Substantia nigra (tissue), 51 donors: ENCODE measurements at places on chromosomes 1 and 21.

GRCh38 chr1:69728206-69728605 lies 160.5 kb downstream of the LRRC7 start:
- no peak for DNase-seq

DNA sequence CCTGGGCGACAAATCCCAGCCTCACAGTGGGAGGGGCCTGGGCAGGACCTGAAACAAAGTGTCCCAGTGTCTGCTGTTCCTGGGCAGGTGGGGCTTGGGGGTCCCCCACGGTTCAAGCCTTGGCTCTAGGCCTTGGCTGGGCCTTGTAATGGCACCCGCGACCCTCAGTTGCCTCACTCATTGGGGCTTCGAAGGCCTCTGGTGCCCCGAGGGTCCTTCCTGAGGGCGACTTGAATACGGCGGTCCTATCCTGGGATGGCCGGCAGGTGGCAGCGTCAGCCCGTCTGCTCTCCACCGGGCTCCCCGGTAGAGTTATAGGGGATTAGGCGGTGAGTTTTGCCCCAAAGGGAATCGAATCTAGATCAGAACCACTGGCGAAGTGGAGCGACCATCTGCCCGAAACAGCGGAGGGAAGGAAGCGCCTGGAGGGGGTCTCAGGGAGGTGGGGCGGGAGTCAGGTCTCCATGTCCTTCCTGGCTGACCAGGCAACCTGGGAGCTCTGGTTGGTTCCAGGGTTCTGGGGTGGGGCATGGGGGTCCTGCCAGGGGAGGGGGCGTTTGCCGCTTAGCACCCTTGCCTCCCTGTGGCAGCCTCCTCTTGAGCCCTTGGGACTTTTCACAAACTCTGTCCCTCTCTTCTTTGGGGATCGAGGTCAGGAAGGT lies 2.1 kb upstream of the PEX10 start:
- peak; percentile 56 for DNase-seq

- no peak for DNase-seq
Observed at GRCh38 chr1:11046270-11046566, 821 bp downstream of the MASP2 start.

- no peak for DNase-seq
Observed at GRCh38 chr1:55347866-55348265, 132.7 kb upstream of the USP24 start.

- no peak for DNase-seq
Observed at GRCh38 chr1:206709322-206709721, 24.6 kb downstream of the MAPKAPK2 start.

DNA sequence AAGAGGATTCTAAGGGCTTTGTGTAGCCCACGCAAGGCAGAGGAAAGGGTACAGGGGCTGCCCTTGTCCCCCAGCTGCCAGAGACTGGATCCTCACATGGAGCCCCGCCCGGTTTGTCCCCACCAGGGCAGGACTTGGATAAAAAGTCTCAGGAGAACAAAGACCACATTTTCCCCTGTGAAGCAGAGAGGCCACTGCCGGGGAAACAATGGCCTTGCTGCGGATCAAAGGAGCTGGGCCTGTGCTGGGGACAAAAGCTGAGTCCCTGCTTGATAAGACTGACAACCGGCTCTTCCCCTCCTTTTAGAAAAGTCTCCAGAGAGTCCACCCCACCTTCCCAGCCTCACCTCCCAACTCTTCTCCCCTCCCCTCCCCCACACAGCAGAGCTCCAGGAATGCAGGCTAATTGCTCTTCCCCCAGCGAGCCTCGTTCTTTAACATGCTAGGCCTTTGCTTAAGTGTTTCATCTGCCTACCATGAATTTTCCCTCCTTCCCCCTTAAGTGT lies 142.4 kb downstream of the PLPP3 start:
- peak; percentile 78 for DNase-seq

DNA sequence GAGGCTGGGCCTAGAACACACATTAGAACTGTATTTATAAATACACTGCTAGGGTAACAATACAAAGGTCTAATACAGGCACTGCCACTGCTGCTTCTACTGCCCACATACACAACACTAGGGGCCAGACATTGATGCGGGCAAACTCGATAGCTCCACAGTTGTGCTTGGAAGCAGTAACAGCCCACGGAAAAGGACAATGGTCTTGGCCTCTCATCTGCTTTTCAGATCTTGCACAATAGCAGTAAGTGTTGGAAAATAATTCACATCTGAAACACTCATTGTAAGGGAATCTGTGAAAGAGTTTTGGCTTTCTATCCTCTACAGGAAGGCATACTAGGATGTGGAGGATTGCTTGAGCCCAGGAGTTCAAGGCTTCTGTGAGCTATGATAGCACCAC lies 6.9 kb upstream of the SPOCD1 start:
- DNase-seq = peak; percentile 44

DNA sequence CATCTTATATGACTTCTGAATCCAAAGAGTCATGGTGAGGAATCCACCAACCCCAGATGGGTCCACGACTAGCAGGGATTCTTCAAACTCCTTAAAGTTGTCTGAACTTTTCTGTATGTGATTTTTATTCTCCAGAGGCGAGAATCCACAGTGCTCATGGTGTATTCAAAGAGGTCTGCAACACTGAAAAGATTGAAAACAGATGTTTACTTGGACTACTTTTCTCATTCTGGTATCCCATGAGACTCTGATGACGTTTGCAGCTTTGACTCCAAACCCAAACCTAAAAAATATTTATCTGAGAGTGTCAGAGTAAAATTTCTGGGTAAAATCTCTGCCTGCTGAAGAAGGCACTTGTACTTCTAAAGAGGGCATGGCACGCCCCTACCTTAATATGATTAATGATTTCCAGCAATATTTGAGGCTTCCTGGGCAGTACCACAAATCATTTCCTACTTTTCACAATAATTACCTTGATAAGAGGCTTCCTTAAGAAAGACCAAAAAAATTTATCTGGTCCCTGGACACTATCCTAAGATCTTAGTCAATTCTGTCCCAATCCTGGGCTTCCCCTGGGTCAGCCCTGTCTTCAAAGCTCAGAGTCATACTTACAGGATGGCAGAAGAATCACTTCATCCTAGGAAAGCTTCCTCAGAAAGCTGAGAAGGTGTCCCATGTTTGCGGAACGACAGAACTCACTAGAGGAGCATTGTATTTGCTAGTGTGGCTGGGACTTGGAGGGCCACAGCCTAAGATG lies 76.5 kb upstream of the MAP10 start:
- no peak for DNase-seq

DNA sequence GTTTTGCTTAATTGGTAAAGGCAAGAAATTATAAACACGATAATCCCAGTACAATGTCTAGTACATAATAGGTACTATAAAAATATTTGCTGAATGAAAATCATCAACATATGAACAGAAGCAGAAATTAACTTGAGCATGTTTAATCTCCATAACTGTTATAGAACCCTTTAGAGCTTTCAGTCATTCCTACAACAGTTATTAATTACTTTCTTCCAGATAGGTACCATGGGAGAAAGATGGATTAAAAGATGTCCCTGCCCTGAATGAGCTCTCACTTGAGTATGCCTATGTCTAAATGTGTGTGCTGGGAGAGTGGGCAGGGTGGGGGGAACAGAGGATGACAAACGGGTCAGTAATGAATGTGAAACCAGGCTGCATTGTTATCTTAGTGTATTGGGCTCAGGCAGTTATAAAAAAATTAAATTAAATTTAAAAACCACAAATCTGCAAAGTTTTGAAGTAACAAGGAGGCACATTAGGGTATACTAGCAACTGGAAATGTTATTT lies 2.4 kb downstream of the EPS15 start:
- DNase-seq = no peak

DNA sequence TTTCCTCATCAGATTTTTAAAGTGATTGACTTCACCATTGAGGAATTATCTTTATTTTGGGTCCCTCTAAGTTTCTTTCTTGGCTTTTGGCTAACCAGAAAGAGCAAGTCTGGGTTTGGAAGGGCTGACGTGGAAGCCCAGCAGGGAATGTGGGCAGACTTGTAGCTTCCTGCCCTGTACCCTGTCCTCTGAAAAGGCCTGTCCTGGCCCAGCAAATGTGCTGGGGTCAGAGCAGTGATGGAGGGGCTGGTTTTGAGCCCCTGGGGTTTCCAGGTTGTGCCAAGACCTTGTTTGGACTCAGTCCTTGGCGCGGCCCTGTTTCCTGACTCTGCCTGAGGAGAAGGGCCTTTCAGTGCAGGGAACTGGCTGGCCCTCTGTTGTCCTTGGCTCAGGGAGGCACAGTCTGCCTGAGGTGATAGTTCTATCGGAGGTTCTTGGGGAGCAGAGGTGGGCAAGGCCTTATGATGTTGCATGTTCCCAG lies 72.1 kb downstream of the UCK2 start:
- DNase-seq = no peak

GRCh38 chr1:200015811-200016210 lies 11.7 kb upstream of the NR5A2 start:
- DNase-seq = no peak

DNA sequence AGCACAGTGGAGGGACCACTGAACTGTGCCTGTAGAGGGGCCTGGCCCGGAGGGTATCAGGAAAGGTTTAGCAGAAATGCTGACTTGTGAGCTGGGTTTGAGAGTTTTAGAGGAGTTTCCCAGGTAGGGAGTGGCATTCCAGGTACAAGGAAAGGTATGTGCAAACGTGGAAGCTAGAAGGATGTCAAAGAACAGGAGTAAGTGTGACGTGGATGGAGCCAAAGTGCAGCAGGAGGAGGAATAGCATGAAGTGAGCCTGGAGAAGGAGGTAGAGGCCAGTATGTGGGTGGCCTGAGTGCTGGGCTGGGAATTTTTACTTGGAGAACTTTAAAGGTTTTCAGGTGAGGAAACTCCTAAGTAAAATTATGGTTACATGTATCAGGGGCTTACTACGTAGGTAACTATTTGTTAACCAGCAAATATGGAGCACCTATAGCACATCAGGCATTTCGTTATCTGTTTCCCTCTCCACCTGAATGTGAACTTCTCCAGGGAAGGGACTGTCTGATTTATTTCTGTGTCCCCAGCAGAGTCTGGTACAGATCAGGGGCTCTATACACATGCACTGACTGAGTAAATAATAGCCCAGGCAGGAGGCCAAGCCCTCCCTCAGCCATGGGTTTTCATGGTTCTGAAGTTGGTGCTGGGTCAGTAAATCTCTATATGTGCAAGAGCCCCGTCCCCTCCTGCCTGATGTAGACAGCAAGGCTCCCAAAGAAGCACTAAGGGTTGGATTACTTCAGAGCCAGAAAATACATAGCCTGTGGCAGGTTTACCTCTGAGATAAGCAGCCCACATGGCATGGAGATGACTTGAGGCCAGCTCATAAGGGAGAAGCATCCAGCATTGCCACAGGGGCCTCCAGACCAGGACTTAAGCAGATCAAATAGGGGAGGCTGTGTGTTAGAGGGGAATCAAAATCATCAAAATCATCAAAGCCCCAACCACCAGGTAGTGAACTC lies 43.4 kb downstream of the CDCP2 start:
- DNase-seq = no peak

- no peak for DNase-seq
Observed at GRCh38 chr1:62905309-62905708, 121.4 kb downstream of the ATG4C start.

- no peak for DNase-seq
Observed at GRCh38 chr21:46112725-46113215, 14.9 kb downstream of the COL6A2 start.

- DNase-seq = no peak
Observed at GRCh38 chr1:182803846-182804245, 14.3 kb downstream of the NPL start.

DNA sequence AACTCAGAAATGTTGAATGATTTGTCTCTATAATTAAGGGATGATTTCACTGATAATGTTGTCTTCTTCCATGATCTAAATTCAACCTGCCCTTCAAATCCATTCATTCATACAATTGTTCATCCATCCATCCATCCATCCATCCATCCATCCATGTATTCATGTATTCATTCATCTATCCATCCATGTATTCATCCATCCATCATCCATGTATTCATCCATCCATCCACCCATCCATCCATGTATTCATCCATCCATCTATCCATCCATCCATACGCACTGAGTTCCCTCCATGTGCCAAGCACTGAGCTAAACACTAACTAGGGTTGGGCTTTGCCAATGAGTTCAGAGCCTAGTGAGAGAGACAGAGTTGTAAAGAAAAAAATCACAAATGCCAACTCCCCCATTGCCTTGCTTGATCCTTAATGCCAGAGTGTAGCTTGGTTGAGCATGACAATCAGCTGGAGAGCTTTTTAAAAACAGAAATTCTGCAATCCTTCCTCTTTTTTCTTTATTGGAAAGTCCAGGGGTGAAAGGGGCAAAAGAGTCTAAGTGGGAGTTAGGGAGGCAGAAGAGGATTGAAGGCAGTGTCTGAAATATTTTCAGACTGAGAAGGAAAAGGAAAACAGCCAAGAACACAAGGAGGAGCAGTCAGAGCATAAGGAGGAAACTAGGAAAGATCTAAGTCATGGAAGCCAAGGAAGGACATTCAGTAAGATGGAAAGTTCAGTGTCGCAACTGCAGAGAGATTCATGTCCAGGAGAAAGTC lies 92.4 kb upstream of the ERG start:
- no peak for DNase-seq

DNA sequence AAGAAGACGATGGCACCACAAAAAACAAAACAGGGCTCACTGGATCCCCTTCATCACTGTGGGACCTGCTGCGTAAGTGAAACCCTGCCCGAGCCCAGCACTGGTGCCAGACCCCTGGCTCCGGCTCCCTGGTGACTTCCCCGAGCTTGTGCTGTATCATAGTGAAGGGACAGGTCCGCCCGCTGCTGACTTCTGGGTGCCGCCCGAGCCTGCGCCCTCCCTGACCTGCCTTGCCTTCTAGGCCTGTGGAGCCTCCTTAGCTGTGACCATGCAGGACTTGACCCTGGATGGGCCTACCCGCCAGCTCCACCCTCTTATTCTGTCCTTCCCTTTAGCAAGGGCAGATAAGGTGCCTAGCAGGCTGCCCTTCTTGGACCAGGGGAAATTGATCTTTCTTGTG lies 7.9 kb downstream of the TEX35 start:
- no peak for DNase-seq

DNA sequence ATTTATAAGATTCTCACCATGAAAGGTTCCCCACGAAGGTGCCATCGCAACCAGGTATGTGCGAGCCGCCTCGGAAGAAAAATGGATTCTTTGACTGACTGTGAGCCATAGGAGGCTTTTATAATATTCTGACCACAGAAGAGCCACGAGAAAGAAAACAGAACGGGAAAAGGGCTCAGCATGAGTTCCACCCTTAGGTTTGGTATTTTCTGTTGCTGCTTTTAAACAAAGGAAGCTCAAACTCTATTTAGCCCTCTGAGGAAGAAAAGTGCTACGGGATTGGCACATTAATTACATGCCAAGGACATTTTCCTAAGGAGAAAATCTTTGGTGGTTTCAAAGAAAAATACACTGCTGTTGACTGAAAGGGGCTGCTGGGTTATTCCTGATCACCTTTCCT lies 39.3 kb downstream of the MIS18A start:
- no peak for DNase-seq

- DNase-seq = no peak
Observed at GRCh38 chr1:5970610-5971273, 21.5 kb downstream of the NPHP4 start.

- DNase-seq = no peak
Observed at GRCh38 chr1:157326173-157326859, 188.1 kb upstream of the ETV3 start.

- no peak for DNase-seq
Observed at GRCh38 chr1:93501399-93501798, 53.5 kb downstream of the FNBP1L start.
